ENCODE measurements at places on chromosomes 7 and 10.

GRCh38 chr7:68865351-68866199 is 732.7 kb upstream of the AUTS2 start:
- DNase-seq: no peak

DNA sequence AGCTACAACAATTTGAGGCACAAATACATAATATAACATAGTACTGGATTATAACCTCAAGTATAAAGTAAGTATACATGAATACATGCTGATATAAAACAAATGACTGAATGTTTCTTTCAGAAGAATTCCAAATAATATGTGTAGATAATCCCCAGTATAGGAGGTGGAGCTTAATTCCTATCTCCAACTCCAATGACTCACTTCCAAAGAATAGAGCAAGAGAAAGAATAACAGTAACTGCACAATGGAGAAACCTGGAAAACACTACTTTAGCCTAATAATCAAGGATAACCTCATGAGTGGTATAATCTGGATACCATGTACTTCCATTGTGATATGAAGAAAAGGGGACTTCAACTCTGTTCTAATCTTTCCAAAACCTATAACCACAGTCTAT is 13.7 kb upstream of the SEMA3C start:
- DNase-seq: no peak

GRCh38 chr10:20110125-20111100 is 294.2 kb downstream of the PLXDC2 start:
- no peak for DNase-seq

DNA sequence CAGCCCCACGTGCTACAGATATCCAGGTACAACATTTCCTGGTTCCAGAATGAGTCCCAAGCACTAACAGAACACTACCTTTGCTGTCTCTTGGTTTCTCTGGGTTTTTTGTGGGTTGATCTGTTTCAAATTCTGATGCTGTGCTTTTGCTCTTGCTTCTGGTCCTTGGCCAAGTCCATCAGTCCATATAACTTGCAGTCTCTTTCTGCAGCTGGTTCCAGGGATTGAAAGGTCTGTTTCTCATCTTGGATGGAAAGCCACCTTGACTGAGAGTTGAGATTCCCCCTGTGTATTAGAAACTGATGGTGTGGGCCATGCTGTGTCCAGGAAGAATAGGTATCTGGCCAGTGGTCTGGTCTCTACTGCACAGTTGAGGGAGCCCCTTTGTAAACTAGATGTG is 171.1 kb downstream of the JCAD start:
- DNase-seq: no peak

- DNase-seq: no peak
Measured at GRCh38 chr10:17049195-17049594, 80.4 kb downstream of the CUBN start.

- no peak for DNase-seq
Measured at GRCh38 chr7:129315960-129316359, 91.1 kb downstream of the AHCYL2 start.

DNA sequence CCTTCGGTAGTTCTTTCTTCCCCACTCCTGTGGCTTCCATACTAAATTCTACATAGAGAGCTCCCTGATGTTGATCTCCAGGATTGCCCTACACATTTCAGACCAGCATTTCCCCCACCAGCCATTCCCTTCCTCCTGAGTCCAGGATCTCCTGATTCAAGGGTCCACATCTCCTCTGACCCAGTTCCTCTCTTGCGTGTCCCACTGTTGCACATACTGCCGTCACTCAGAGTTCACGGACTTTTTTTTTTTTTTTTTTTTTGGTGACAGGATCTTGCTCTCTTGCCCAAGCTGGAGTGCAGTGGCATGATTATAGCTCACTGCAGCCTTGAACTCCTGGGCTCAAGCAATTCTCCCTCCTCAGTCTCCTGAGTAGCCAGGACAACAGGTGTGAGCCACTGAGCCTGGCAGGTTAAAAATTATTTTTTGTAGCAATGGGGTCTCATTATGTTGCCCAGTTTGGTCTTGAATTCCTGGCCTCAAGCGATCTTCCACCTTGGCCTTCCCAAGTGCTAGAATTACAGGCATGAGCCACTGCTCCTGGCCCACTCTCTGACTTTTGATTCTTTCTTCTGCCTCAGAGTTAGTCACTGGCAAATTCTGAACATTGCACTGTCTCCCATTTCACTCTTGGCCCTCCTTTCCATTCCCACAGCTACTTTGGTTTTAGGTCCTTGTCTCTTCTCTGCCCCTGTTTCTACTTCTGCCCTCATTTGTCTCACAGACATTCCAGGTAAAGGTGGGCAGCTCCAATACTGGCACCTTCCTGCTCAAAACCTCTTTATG is 29.6 kb upstream of the ZRANB1 start:
- no peak for DNase-seq

- no peak for DNase-seq
Measured at GRCh38 chr7:130822642-130823041, 88.6 kb upstream of the KLF14 start.

DNA sequence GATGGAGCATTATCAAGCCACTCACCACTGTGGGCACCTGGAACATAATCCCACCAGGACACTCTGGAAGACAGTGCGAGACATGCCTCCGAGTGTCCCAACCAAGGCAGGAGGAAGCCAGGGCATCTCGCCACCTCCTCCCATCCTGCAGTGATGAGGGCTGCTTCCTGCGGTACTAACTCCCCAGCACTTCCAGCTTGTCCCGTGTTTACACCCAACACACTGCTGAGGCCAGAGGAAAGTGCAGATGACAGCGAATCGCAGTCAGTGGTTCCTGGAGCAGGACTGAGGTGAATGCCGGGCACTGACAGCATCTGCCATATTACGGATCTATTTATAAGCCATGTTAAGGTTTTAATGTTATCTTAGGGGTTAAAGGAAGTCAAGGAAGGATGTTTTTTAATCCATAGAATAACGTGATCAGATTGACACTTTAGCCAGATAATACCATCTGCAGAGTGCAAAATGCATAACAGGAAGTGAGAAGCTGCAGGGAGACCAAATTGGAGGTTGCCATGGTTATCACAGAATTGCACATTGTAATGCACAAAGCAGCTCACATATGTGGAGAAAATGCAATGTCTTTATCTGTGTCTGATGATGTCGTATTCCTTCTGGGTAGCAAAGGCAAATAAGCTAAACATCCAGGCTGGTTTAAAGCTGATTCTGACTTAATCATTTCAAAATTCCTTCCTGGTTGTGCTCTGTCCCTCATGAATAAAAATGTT is 314.1 kb upstream of the C7orf33 start:
- no peak for DNase-seq

GRCh38 chr10:120979435-120980278 is 128.5 kb downstream of the WDR11 start:
- DNase-seq: peak; percentile 12

- DNase-seq: peak; percentile 1
Measured at GRCh38 chr10:42973411-42973810, 103.5 kb upstream of the RET start.

DNA sequence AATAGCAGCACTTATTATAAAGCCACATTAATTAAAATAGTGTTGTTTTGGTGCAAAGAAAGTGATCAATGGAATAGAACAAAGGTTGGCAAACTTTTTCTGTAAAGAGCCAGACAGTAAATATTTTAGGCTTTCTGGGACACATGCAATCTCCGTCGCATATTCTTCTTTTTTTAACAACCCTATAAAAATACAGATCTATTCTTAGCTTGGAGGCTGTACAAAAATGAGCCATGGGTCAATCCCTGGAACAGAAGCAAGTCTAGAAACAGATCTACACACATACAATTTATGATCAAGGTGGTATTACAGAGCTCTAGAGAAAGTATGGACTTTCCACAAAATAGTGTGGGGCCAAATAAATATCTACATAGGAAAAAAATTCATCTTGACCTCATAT is 71.8 kb downstream of the ARHGAP21 start:
- DNase-seq: no peak

DNA sequence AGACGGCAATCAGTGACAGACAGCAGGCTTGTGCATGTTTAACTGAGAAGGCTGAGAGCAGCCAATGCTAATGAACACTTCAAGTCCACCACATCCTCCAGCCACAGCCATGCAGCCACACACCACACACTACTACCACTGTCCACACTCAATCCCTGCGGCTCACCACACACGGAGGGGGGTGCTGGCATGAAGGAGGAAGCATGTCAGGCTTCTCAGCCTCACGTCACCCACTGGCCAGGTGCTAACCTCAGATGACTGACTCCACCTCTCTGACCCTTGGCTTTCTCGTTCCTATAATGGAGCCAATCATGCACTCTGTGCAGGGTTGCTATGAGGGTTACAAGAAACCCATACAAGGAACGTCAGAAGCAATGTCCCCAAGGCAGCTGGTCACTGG is 165.4 kb upstream of the RNF32 start:
- no peak for DNase-seq
